ENCODE measurements at places on chromosomes 1 and 21.

GRCh38 chr1:89466307-89466930, 58.2 kb upstream of the LRRC8B start:
- no peak for DNase-seq

- no peak for DNase-seq
These were observed 399.4 kb downstream of the PTPRU start for GRCh38 chr1:29635501-29636263.

DNA sequence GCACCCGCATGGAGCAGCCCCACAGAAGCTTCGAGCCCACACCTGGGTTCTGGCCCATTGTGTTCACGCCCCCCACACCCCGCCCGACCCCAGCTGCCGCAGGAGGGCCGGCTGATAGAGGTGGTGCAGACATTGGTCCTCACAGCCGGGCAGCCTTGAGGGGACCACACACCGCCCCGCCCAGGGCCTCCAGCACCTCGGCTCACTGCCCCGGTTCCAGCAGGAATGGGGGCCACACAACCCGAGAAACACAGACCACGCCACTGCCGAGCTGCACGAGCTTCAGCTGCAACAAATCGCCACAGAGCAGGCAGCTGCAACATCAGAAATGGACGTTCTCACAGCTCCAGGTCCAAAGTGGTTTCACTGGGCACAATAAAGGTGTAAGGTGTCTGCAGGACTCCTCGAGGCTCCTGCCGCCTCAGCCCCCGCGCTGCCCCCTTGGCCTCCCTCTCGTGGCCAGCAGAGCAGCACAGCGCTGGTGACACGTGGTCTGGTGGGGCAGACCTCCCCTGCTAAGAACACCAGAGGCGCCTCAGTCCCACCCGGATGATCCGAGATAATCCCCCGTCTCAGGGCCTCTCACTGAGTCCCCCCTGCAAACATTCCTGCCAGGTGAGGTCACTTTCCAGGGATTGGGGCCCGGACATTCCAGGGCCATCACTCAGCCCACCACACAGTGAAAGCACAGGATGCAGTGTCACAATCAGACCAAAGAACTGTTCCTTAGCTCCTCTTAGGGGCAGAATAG, 62.3 kb upstream of the ADARB1 start:
- DNase-seq: no peak

- DNase-seq: no peak
These were observed 13.0 kb downstream of the PKP1 start for GRCh38 chr1:201296352-201296751.

DNA sequence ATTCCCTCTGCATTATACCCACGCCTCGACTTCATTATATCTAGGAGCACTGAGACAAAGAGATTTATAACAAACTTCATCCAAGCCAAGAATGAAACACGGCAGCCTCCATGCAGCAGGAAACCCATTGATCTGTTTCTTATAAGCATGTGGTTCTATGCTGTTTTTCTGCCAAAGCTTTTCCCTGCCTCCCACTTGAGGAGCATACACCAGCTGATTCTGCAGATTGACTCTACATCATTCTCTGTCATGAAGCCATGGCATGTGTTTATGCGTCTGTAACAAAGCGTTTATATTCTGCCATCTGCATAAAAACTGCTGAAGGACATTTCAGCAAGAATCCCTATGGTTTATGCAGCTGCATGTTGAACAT, 102.0 kb downstream of the CYYR1 start:
- DNase-seq: no peak

GRCh38 chr1:17586172-17586964, 46.9 kb downstream of the ARHGEF10L start:
- no peak for DNase-seq

GRCh38 chr1:4684136-4684535, 29.7 kb downstream of the AJAP1 start:
- no peak for DNase-seq

DNA sequence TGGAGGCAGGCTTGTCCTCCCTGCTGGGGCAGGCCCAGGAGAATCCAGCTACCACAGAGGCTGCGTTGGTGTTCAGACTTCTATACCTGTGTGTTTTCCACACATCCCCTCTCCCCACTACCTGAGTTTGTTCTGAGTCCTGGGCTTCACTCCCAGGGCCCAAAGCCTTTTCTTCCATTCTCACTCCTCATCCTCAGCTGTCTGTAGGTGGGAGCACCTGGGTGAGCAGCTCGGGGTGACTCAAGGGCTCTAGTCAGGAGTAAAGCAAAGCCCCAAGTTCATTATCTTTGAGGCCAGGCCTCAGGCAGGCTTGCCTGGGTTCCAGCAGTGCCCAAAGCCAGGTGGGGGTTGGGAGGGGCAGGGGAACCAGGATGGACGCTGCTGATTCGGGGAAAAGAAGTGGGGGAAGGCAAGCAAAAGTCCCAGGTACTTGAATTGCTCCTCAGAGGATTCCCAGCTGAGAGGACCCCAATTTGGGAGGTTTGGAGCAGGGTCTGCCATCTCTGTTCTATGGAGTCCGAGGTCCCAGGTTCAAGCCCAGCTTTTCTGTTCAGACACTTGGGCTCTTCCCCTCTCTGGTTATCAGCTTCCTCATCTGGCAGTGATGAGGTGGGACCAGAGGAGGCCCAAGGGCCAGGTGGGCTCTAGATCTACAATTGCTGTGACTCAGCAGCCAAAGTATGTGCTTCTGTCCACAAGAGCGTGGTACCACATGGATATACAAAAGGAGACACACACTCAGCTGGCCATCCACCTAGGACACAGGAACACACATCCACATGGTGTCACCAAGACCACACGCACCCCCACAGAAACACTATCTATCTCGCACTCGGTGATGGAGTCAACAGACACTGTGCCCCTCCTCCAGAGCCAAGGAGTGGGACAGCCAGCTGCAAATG, 5.8 kb upstream of the PTPN7 start:
- DNase-seq: no peak

- no peak for DNase-seq
These were observed 80.4 kb downstream of the ITPKB start for GRCh38 chr1:226658546-226659125.

DNA sequence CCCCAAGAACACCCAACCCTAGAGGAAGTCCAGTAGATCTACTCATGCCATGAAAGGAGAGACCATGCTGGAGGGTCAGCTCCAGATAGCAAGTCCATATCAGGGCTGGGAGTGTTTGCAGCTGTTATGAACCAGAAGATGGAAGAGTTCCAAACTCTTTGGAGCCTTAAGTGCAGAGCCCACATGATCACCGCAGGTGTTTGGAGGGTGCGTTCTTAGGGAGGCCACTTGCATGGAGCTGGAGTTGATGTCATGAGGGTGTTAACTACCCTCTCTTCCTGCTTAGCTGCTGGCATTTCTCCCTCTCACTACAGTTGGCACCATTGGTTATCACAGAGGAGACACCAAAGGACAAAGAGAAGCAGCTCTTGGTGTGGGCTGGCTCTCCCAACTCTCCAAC, 616.9 kb downstream of the AJAP1 start:
- DNase-seq: no peak

DNA sequence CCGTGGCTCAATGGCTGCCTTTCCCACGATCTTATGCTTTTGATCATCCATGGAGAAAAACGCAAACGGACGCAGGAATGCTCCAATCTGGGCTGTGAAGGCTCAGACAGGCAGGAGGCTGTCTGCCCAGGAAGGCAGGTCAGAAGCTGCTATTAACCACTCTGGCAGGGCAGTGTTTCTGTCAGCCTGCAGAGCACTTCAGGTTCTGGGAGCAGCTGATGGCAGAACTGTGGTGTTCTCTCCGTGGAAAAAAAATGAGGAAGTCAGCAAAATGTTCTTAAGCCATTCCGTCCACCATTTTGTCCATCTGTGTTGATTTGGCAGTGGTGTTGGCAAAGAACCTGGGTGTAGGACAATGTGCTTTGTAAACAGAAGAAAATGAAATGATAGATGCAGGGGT, 91.7 kb downstream of the SIM2 start:
- no peak for DNase-seq

- no peak for DNase-seq
These were observed 537.7 kb downstream of the BRINP3 start for GRCh38 chr1:189939967-189940366.

- no peak for DNase-seq
These were observed 2.6 kb downstream of the CLCC1 start for GRCh38 chr1:108960719-108961118.

- DNase-seq: no peak
These were observed 68.2 kb downstream of the BRINP2 start for GRCh38 chr1:177238967-177239366.

DNA sequence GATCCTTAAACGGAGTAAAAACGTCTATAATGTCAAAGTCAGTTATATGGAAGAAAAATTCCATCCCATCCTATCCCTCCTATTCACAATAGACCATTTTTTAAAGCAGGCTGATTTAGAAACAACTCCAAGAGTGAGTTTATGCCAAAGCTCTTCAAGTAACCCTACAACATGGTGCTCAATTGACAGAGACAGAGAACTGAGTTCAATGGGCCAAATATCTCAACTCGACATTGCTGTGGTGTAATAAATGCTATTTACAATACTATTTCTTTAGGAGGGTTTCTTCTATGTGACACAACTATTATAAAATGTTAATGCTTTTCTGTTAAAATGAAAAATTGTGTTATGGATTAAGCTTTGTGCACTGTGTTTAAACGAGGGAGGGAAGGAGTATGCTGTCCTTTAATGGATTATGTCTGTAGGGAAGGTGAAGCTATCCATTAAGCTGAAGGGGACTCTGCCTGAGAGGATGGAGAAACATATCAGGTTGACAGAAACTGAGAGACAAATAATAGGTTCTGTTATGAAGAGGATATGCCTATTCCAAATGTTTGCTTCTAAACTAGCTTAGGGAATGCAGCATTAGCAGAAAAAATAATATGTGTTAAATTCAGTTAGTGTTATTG, 362.5 kb upstream of the CHRM3 start:
- no peak for DNase-seq

- DNase-seq: no peak
These were observed 1.9 kb upstream of the ZFYVE9 start for GRCh38 chr1:52139817-52140540.

DNA sequence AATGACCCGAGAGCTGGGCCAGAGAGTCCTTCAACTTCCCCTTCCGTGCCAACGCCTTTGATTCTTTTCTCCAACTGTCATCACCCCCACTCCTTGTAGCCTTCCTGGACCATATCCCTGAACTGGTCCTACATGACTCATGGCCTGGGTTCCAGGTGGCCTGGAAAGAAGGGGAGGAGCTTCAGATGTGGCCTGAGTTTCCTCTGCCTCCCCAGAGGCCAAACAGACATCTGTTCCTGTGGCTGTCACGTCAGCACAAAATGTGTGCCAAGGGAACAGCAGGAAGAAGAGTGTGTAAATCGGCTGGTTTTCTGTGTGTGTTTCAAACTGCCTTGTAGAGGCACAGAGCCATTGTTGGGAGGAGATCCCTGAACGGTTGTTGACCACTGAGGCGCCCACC, 24.9 kb upstream of the KIRREL1 start:
- DNase-seq: no peak

DNA sequence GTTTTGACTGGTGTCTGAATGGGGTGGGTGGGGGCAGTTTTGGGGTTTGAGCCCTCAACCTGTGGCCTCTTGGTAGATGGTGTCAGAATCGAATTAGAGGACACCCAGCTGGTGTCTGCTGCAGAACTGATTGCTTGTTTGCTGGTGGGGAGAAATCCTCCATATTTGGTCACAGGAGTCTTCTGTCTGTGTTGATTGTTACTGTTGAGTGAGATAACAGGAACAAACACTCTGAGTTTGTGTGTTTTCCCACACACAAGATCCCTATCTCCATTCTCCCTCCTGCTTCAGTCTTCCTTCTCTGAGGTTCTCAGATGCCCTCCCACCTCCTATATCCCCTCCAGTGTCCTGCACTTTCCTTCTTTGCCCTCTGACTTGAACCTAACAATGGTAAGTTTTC, 19.1 kb upstream of the CGN start:
- no peak for DNase-seq

- DNase-seq: no peak
These were observed 45.2 kb downstream of the CLEC20A start for GRCh38 chr1:178451529-178451928.

DNA sequence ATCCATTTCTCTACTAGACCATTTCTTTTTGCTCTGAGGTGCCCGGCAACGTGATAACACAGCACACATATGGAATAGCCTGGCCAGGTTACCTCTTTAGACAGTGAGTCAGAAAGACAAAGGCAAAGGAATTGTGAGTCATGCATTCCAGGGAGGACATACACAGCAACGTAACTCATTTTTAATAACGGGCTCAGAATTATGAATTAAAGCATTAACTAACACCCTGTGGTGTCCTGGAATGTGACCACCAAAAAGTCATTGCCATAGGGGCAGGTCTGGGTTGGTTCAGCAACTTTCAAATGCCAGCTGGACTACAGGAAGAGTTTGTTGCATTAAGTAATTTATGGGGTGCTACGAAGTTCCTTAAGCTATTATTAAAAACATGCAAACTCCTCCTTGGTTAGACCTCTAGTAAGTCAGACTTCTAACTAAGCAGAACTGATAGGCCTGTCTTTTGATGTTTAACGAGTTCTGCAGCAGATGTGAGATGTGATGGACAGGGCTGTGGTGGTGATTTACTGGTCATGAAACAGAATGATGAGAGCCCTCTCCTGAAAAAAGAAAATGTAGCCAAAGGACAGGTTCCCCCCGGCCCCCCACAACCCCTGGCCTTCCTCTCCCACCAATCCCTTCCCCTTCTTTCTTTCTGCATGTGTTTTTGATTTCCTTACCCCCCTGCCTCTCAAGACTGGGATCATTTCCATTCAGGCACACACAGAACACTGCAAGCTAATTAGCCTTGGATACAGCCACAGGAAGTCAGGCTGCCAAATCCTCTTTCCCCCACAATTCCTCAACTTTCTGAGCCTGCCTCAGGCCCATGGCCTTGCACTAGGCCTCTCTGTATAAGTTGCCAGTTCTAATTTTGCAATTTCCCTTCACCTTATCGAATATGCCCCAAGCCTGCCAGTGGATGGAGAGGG, 88.9 kb upstream of the HAO2 start:
- peak; percentile 3 for DNase-seq

- no peak for DNase-seq
These were observed 6.3 kb downstream of the ERG start for GRCh38 chr21:38492007-38492406.

DNA sequence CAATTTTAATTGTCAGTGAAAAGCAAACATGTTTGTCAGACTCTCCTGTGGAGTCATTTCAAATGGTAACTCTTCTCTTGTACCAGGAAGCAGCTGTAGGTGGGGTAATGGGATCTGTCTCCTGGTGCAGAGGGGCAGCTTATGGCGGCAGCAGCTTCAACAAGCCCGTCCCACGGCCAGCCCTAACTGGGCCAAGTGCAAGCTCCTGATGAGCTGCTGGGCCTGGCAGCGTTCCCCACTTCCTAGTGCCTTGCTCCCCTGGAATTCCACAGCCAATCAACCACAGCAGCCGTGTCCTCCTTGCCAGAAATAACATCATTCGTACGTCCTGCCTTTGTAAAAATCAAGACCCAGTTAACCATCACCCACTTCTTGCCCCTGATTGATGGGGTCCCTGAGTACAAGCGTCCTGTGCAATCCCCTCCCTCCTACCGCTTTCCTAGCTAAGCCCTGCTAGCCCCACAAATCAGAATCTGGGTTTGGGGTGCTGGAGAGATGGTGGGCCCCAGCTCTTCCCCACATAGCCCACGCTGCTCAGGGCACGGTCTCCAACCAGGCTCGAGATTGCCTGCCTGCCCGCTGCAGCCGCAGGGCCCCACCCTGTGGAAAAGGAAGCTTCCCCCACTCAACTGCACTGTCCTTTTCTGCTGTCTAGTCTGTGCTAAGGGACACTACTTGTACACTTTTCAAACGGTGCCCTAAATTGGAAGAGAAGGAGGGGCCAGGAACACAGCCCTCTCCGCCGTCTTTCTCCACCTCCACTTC, 61.2 kb downstream of the TOR1AIP2 start:
- no peak for DNase-seq

GRCh38 chr1:236200925-236201324, 58.6 kb downstream of the GPR137B start:
- DNase-seq: no peak
